ENCODE measurements at places on chromosomes 11 and 22. TPM values are rescaled to one million over a fixed set of nuclear protein-coding genes. Genes with fewer than 3 reads are reported as not detected.

VWA5A gene
- 15.6 TPM for total RNA-seq

C1QTNF5 gene
- total RNA-seq = 0.33 TPM

MRPL11 gene
- 106 TPM for total RNA-seq

OR5I1 gene
- total RNA-seq = not detected

SLC29A2 gene
- 29.8 TPM for total RNA-seq

FADS3 gene
- 36.7 TPM for total RNA-seq

LYVE1 gene
- total RNA-seq = not detected

TEAD1 gene
- 75.1 TPM for total RNA-seq

SLC1A2 gene
- total RNA-seq = 0.50 TPM

KLHDC7B gene
- total RNA-seq = not detected

OR5B3 gene
- not detected for total RNA-seq

OR5A2 gene
- total RNA-seq = not detected

RHOD gene
- total RNA-seq = 14.8 TPM

SHISAL1 gene
- 3.0 TPM for total RNA-seq

ADORA2A gene
- total RNA-seq = 3.5 TPM

ZNF215 gene
- total RNA-seq = 18.2 TPM

SNX19 gene
- 32.9 TPM for total RNA-seq

AGBL2 gene
- 4.3 TPM for total RNA-seq

MCM5 gene
- total RNA-seq = 293 TPM

ELMOD1 gene
- 0.61 TPM for total RNA-seq

MOGAT2 gene
- not detected for total RNA-seq

LMO2 gene
- 0.48 TPM for total RNA-seq

BTG4 gene
- total RNA-seq = not detected

MEI1 gene
- total RNA-seq = not detected

GGT5 gene
- 0.20 TPM for total RNA-seq

FZD4 gene
- total RNA-seq = 4.5 TPM

NCAPH2 gene
- 76.2 TPM for total RNA-seq

LMO1 gene
- 0.50 TPM for total RNA-seq

EIF1AD gene
- total RNA-seq = 46.7 TPM

HMOX1 gene
- total RNA-seq = 22.7 TPM

BACE1 gene
- 10.2 TPM for total RNA-seq

UPB1 gene
- total RNA-seq = 0.07 TPM

DNAJB7 gene
- not detected for total RNA-seq

OR56A1 gene
- total RNA-seq = 0.07 TPM

TMEM138 gene
- total RNA-seq = 43.6 TPM

TUT1 gene
- 24.9 TPM for total RNA-seq
